ENCODE measurements at places on chromosomes 2 and 18.
A peak's percentile ranks its signal among the peaks of the same experiment; 100 is the strongest.

DNA sequence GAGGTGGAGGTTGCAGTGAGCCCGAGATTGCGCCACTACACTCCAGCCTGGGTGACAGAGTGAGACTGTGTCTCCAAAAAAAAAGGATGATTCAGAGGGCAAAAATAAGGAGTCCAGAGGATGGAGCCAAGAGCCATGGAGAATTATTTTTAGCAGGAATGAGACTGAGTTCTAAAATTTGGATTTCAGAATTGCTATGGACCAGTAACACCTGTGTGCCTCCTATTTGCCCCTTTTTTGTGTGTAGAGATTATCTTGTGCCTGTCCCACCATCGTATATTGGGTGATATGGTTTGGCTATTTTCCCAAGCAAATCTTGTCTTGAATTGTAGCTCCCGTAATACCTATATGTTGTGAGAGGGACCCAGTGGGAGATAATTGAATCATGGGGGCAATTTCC lies 16.4 kb upstream of the RGPD8 start:
- H3K27ac ChIP-seq = no peak overlapping the region
- DNase-seq = no peak
- H3K36me3 ChIP-seq = no peaks in the 10 kb centered on the region
- H3K4me1 ChIP-seq = no peaks in the 10 kb centered on the region

DNA sequence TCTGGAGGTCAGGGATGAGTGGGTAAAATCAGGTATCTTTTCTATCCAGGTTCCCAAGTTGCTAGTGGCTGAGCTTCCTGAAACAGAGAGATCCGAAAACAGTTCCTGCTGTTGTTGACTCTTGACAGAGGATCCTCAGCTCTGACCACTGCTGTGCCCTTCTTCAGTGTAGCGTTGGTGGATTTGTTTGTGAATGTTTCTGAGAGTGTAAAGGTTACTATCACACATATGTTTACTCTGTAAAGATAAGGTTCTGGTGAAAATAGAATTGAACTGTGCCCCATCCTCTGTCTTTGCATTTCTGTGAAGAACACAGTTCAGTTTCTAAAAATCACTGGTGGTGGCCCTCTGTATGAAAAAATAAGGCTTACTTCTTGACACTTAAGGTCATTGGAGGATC lies 119.8 kb downstream of the LDLRAD4 start:
- H3K27me3 ChIP-seq = peaks cover 46% of the 10 kb centered on the region
- H3K27ac ChIP-seq = no peak overlapping the region
- H3K4me3 ChIP-seq = no peak overlapping the region
- peaks cover 9% of the 10 kb centered on the region for H3K36me3 ChIP-seq
- DNase-seq = no peak
- H3K4me1 ChIP-seq = no peaks in the 10 kb centered on the region

- no peaks in the 10 kb centered on the region for H3K4me1 ChIP-seq
- H3K36me3 ChIP-seq = no peaks in the 10 kb centered on the region
- no peak for DNase-seq
- no peaks in the 10 kb centered on the region for H3K27me3 ChIP-seq
Observed at GRCh38 chr2:16900405-16901025, 234.9 kb upstream of the CYRIA start.

GRCh38 chr2:23430263-23430662 lies 45.3 kb downstream of the KLHL29 start:
- peaks cover 18% of the 10 kb centered on the region for H3K27me3 ChIP-seq
- H3K36me3 ChIP-seq = no peaks in the 10 kb centered on the region
- DNase-seq = peak; percentile 28

DNA sequence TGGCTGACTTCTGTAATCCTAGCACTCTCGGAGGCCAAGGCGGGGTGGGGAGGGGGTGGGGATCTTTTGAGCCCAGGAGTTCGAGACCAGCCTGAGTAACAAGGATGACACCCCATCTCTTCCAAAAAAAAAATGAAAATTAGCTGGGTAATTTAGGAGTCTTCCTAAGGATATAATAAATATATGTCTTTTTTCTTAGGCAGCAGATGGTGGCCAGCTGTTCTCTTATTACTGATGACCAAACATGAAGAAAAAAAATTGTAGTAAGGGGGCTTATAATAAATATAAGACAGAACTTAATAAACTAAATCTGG lies 4.2 kb upstream of the IMPA2 start:
- no peak overlapping the region for H3K27ac ChIP-seq
- peaks cover 14% of the 10 kb centered on the region for H3K4me1 ChIP-seq
- no peaks in the 10 kb centered on the region for H3K36me3 ChIP-seq

- H3K4me3 ChIP-seq = no peak overlapping the region
- H3K36me3 ChIP-seq = no peaks in the 10 kb centered on the region
- H3K4me1 ChIP-seq = no peaks in the 10 kb centered on the region
- no peaks in the 10 kb centered on the region for H3K27me3 ChIP-seq
Observed at GRCh38 chr2:22692746-22693145, 692.2 kb upstream of the KLHL29 start.

GRCh38 chr2:146004462-146004861 lies 1484.5 kb upstream of the ZEB2 start:
- H3K4me1 ChIP-seq = no peaks in the 10 kb centered on the region
- H3K4me3 ChIP-seq = no peak overlapping the region
- no peak overlapping the region for H3K27ac ChIP-seq
- no peak for DNase-seq
- H3K36me3 ChIP-seq = no peaks in the 10 kb centered on the region

- DNase-seq = no peak
- H3K27me3 ChIP-seq = no peaks in the 10 kb centered on the region
- no peaks in the 10 kb centered on the region for H3K4me1 ChIP-seq
Observed at GRCh38 chr2:45311559-45311958, 299.5 kb downstream of the SRBD1 start.

DNA sequence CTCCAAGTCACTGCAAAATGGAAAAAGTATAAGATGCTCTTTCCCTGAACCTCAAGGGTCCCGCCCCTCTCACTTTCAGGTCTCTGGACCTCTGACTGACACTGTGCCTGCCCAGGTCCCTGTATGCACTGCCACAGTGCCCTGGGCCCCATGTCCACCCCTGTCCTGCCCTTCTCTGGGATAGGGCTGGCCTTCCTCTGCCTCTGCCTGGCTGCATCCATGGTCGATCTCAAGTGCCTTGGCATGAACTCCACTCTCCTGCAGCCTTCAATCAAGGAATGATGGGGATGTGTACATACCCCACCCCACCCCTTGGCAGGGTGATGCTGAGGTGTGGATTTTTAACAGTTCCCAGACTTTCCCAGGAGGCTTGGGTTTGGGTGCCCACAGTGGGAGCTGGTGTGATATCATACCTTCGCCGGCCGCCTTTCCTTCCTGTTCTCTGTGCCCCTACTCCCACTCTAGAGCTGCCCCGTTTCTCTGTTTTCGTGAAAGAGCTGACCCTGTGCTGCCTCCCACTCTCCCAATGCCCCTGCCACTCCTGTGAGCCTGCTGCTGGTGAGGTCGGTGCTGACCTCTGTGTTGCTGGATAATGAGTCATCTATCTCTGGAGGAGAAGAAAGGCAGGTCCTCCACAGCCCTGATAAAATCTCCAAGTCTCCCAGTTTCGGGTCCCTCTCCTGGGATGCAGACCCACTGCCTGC lies 18.9 kb downstream of the PTPN18 start:
- H3K27me3 ChIP-seq = no peaks in the 10 kb centered on the region
- peak overlapping the region; percentile 72 for H3K27ac ChIP-seq
- H3K36me3 ChIP-seq = peaks cover 50% of the 10 kb centered on the region
- DNase-seq = no peak

GRCh38 chr2:178277741-178278197 lies 83.5 kb downstream of the OSBPL6 start:
- H3K36me3 ChIP-seq = no peaks in the 10 kb centered on the region
- DNase-seq = no peak
- H3K27ac ChIP-seq = no peak overlapping the region
- H3K4me3 ChIP-seq = no peak overlapping the region

- DNase-seq = no peak
- no peak overlapping the region for H3K4me3 ChIP-seq
- H3K27me3 ChIP-seq = no peaks in the 10 kb centered on the region
- peak overlapping the region; percentile 1 for H3K27ac ChIP-seq
- H3K4me1 ChIP-seq = peaks cover 7% of the 10 kb centered on the region
Observed at GRCh38 chr2:113848758-113849415, 41.0 kb upstream of the ACTR3 start.

- no peak overlapping the region for H3K4me3 ChIP-seq
- no peak for DNase-seq
- no peaks in the 10 kb centered on the region for H3K27me3 ChIP-seq
- H3K27ac ChIP-seq = no peak overlapping the region
- peaks cover 8% of the 10 kb centered on the region for H3K36me3 ChIP-seq
Observed at GRCh38 chr2:43345391-43345813, 119.0 kb upstream of the ZFP36L2 start.

GRCh38 chr2:85276571-85277118 lies 51.1 kb downstream of the TGOLN2 start:
- DNase-seq = no peak
- no peak overlapping the region for H3K4me3 ChIP-seq
- H3K36me3 ChIP-seq = no peaks in the 10 kb centered on the region
- H3K27me3 ChIP-seq = peaks cover 27% of the 10 kb centered on the region

- peaks cover 22% of the 10 kb centered on the region for H3K27me3 ChIP-seq
- H3K27ac ChIP-seq = no peak overlapping the region
- no peak overlapping the region for H3K4me3 ChIP-seq
- H3K36me3 ChIP-seq = no peaks in the 10 kb centered on the region
Observed at GRCh38 chr2:68031043-68031442, 31.8 kb downstream of the C1D start.

- no peaks in the 10 kb centered on the region for H3K4me1 ChIP-seq
- H3K27me3 ChIP-seq = no peaks in the 10 kb centered on the region
- no peak overlapping the region for H3K4me3 ChIP-seq
- no peaks in the 10 kb centered on the region for H3K36me3 ChIP-seq
- H3K27ac ChIP-seq = no peak overlapping the region
Observed at GRCh38 chr2:228039752-228040534, 141.5 kb downstream of the SPHKAP start.

GRCh38 chr2:241804326-241805229 lies 4.4 kb upstream of the NEU4 start:
- no peaks in the 10 kb centered on the region for H3K36me3 ChIP-seq
- H3K27me3 ChIP-seq = peaks cover 8% of the 10 kb centered on the region
- peak; percentile 46 for DNase-seq
- H3K4me3 ChIP-seq = peak overlapping the region; percentile 56
- peaks cover 11% of the 10 kb centered on the region for H3K4me1 ChIP-seq

GRCh38 chr2:219421323-219421722 lies 3.1 kb downstream of the DES start:
- DNase-seq = no peak
- no peaks in the 10 kb centered on the region for H3K4me1 ChIP-seq
- H3K36me3 ChIP-seq = no peaks in the 10 kb centered on the region
- peaks cover 22% of the 10 kb centered on the region for H3K27me3 ChIP-seq

- no peak overlapping the region for H3K4me3 ChIP-seq
- H3K27me3 ChIP-seq = peaks cover 4% of the 10 kb centered on the region
- DNase-seq = no peak
Observed at GRCh38 chr2:7878786-7879482, 802.9 kb upstream of the ID2 start.

DNA sequence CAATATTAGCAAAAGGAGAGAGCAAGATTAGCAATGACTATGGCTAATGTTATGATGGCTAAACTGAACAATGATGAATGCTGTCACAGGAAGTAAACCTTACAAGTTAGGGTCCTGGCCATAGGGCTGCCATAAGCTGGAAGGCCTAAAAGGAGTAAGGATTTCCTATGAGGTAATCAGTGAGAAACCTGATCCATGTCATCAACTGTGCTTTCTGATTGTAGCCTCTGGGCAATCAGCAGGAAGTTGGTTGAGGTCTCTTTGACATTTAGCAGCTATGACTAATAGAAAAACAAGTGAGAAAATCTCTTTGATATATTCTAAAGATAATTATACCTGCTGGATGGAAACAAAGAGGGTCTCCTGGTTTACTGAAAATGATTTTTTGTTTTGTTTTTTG lies 193.0 kb downstream of the RAB3GAP1 start:
- DNase-seq = peak; percentile 58
- H3K27me3 ChIP-seq = no peaks in the 10 kb centered on the region
- H3K4me3 ChIP-seq = no peak overlapping the region

DNA sequence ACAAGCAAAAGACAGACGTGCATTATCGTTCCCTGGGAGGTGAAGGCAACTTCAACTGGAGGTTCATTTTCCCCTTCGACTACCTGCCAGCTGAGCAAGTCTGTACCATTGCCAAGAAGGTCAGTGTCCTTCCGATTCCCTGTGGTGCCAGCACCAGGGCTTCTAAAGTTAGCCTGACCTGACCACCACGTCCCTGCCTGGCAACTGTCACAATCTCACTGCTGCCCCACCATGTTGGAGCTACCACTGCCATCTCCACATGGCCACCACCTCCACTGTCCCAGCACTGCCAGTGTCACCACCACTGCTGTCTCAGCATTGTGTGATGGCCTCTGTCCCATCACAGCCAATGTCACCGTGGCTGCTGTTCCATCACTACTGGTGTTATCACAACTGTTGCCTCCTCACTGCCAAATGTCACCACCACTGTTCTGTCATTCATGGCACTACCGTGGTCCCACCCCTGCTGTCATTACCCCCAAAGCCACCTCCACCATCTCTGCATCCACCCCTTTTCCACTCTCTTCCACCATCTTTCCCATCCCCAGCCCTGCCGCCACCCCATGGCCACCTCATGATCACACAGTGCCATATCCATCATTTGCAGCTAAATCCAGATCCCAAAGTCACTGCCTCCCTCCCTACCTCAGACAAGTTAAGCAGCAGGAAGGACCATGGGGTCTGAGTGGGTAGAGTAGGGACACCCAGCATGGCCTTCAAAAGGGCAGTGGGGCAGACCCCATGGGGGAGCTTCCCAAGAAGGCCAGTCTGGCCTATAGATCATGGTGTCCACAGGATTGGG lies 216.5 kb downstream of the DYSF start:
- H3K4me3 ChIP-seq = no peak overlapping the region
- no peaks in the 10 kb centered on the region for H3K36me3 ChIP-seq
- no peak for DNase-seq
- H3K27me3 ChIP-seq = no peaks in the 10 kb centered on the region

- H3K27ac ChIP-seq = no peak overlapping the region
- DNase-seq = no peak
- no peaks in the 10 kb centered on the region for H3K36me3 ChIP-seq
Observed at GRCh38 chr2:231615058-231615671, 22.5 kb downstream of the TEX44 start.

- peaks cover 13% of the 10 kb centered on the region for H3K4me1 ChIP-seq
- H3K4me3 ChIP-seq = no peak overlapping the region
- DNase-seq = no peak
- H3K27ac ChIP-seq = no peak overlapping the region
- H3K27me3 ChIP-seq = peaks cover 74% of the 10 kb centered on the region
Observed at GRCh38 chr2:41903474-41904135, 144.2 kb upstream of the PKDCC start.

GRCh38 chr2:69588403-69588802 lies 55.1 kb downstream of the AAK1 start:
- peaks cover 64% of the 10 kb centered on the region for H3K4me1 ChIP-seq
- peaks cover 3% of the 10 kb centered on the region for H3K36me3 ChIP-seq
- no peak for DNase-seq
- no peaks in the 10 kb centered on the region for H3K27me3 ChIP-seq

Data from activated CD8-positive, alpha-beta memory T cell treated with anti-CD3 and anti-CD28 coated beads, Interleukin-2, amount 10 ng/mL, durations not matched to agents 7 days and 5 days (primary cell).